ENCODE measurements at places on chromosomes 2 and 18.

DNA sequence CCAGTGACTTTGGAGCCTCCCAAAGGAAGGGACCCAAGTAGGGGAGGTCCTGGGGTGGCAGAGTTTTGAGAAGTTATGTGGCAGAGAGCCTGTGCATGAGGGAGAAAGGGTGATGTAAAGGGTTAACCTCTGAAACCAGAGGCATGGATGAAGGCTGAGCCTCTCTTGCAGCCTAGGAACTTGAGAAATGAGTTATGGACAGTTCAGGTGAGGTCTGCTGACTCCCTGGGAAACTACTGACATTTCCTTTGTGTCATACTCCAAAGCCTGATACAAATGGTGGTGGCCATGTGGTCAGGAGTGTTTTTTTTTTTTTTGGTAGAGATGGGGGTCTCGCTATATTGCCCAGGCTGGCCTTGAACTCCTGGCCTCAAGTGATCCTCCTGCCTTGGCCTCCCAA is 12.4 kb upstream of the GNLY start:
- DNase-seq = no peak

GRCh38 chr2:101355401-101356054 is 31.8 kb downstream of the CREG2 start:
- DNase-seq = no peak

GRCh38 chr2:62089658-62090057 is 106.3 kb upstream of the B3GNT2 start:
- no peak for DNase-seq

DNA sequence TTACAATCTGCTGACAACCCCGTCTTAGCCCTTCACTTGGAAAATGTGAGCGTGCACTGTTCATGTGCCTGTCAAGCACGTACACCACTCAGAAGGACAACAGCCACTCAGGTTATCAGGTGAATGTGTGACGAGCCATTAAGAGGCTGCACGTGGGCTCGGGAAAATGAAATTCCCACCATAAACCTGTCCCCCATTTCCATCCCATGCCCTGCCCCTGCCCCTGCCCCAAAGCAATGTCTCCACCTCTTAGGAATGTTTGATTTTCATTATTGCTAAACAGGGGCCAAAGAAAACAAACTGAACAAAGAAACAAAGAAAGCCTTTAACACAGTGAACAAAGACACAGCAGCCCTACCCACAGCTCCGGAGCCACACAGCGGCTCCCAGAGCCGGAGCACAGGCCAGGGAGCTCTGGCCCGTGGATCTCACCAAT is 90.5 kb downstream of the TMEM18 start:
- DNase-seq = no peak

DNA sequence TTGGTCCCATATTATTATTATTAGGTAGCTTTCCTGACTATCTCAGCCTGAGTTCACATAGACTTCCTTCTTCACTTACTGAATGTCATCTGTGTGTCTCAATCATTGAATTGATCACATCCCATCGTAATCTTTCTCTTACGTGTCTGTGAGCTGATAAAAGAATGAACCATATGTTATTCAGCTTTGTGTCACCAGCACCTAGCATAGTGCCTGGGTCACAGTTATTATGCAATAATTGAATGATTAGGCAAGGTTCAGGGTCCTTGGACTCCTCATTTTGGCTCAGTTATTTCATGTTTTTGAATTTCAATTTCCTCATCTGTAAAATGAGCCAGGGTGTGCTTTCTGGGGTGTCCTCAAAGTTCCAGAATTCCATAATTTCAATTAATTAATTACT is 107.2 kb downstream of the ZEB2 start:
- DNase-seq = peak; percentile 18

GRCh38 chr2:79887747-79888374 is 375.0 kb downstream of the CTNNA2 start:
- DNase-seq = peak; percentile 25

- DNase-seq = no peak
Measured at GRCh38 chr2:688504-689076, 11.4 kb upstream of the TMEM18 start.

DNA sequence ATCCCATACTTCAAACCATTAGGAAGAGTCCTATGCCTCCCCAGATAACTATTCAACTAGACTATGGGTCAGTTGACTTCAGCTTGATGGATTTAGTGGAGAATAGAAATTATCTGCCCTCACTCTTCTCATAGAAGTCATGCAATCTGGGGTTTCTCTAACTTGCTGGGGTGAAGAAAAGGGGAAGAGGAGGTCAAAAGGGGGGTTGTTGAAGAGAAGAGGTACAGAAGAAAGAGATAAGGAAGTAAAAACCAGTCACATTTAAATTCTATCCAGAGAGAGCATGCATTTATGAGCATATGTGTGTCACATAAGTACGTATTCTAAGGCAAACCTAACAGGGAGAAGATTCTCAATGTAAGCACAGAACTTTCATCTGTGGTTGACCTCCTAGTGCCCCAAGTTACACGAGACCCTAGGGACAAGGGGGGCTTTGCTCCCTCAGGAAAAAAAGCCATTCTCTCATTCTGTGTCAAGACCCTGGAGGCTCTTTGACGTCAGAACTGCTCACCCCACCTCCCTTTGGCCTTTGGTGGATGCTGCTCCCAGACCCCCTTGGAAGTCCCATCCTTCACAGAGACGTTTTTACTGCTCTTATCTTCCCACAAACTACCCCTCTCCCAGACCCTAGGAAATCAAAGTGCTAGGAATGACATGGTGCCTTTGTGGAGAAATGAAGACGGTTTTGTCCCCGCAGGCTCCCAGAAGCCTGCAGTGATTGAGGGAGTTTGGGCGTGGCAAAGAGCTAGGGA is 236.8 kb upstream of the TNP1 start:
- DNase-seq = no peak

DNA sequence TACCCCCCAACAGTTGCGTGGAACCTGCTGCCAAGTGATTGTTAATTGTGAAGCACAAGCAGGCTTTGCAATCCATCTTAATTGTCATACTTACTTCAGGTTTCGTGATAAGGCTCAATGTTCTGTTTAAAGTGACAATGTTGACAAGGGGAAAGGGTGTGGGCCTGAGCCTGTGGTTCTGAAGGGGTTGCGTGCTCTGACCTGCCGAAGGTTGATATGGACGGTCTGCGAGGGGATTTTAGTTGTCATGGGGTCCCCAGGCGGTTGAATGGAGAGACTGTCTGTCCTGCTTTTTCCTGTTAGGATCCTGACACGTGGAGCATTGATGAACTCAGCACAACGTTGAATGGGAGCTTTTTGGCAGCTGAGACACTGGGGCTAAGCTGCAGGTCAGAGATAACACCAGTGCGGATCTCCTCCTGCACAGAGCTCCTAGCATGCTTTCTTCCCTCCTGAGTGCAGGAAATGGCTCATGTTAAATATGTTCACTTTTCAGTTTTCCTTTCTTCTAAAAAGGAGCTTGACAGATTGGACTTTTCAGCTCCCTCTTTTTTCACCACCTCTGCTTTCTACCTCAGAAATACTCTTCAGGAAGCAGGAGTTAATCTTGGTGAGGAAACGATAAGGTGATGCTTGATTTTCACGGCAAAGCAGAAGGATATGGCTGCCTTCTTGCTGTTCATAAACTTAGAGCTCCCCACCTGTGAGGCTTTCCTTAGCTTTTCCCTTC is 62.9 kb upstream of the ZEB2 start:
- DNase-seq = no peak

DNA sequence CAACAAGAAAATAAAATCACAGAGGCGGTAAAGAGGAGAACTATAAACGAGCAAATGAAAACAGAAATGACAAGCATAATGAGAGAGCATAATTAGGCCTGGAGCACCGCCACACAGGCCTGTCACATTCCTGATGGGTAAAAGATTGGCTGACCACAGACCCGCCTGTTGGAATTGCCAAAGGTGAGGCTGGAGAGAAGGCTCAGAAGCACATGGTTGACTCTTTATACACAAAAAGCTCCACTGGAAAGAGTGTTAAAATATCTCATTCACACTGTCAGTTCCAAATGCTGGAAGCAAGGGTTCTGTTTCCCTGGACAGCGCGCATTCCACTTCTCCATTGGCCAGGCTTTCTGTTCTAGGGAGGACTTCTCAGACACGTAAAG is 5.9 kb upstream of the LGALSL start:
- no peak for DNase-seq

- DNase-seq = no peak
Measured at GRCh38 chr2:221407765-221408164, 164.3 kb downstream of the EPHA4 start.

DNA sequence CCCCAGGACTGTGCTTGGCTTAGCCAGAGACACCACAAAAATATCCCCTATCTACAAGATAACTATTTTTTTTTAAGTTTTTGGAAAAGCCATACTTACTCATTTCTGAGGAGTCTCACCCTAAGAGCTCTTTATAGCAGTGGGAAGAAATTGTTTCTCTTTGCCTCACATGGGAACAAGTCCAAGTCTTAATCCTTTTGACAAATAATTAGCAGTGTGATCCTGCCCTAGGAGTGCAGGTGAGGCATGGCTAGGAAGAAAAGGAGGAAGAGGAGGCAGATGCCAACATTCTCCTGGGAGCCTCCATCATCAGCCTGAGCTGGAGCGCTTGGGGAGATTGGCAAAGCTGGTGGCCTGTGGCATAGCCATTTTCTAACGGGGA is 115.6 kb downstream of the STPG4 start:
- no peak for DNase-seq

- DNase-seq = no peak
Measured at GRCh38 chr18:13453714-13454113, 235.2 kb downstream of the LDLRAD4 start.

DNA sequence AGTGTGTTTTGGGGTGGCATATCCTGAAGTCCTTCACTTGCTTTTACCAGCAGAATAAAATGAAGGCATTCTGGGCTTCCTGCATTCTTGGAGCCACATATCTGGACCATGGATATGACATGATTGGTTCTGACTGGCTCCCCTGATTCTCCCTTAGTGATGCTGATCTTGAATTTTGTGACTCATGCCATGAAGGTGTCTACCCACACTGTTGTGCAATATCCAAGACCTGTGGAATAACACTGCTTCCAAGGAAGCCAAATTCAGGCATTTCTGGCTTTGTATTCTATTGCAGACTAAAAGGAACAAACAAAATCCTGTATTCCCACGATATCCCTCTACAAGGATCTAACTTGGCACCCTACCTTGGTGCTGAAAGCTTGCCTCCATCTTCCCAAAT is 125.8 kb downstream of the LYPD6B start:
- DNase-seq = no peak

- no peak for DNase-seq
Measured at GRCh38 chr2:101405351-101405899, 18.1 kb upstream of the CREG2 start.

DNA sequence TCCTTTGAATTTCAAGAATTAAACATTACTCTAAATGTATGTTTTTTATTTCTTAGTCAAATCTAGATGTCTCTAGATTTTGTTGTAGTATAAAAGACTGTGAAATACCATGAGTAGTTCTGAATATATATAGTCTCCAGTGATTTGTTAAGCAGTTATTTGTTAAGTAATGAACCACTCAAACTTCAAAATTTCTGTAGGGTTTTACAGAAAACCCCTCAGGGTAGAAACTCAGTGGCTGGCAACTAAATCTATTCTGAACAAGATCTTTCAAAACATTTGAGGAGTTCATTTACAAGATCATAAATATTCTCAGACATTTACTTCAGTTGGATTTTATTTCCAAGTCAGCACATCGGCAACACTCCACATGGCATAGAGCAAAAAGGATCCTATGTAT is 35.8 kb upstream of the ACSL3 start:
- no peak for DNase-seq

- no peak for DNase-seq
Measured at GRCh38 chr2:38407111-38407682, 30.1 kb upstream of the ATL2 start.

DNA sequence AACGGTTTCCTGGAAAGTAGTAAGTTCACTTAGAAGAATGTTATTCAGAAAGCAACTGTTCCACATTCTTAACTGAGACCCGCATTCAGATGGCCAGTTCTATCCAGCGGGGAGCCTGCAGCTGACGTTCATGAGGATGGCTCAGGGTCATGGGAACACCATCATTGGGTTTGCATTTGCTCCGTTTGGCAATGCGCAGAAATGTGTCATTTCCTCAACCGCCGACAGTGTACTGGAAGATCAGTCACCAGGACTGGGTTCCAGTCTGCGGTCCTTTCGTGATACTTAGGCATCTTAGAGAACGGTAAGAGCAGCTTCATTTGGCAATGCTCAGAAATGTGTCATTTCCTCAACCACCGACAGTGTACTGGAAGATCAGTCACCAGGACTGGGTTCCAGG is 104.0 kb downstream of the DNER start:
- peak; percentile 99 for DNase-seq

DNA sequence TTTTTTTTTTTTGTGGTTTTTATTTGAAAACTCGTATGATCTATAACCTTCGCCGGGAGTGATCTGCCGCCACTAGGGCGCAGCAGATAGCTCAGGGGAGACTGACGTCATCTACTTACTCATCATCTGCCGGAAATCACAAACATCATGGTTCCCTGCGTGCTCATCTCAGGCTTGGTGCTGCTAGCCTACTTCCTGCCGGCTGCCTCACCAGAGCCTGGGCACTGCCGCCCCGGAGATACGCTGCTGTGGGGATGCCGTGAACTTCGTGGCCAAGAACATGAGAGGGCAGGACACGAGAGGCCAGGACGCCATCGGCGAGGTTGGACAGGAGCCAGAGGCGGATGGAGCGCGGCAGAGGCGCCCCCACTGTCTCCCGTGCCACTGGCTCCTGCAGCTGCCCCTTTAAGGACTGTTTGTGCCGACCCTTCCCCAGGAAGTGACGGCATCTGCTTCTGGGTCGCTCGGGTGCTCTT is 68.8 kb downstream of the DOK6 start:
- DNase-seq = no peak

DNA sequence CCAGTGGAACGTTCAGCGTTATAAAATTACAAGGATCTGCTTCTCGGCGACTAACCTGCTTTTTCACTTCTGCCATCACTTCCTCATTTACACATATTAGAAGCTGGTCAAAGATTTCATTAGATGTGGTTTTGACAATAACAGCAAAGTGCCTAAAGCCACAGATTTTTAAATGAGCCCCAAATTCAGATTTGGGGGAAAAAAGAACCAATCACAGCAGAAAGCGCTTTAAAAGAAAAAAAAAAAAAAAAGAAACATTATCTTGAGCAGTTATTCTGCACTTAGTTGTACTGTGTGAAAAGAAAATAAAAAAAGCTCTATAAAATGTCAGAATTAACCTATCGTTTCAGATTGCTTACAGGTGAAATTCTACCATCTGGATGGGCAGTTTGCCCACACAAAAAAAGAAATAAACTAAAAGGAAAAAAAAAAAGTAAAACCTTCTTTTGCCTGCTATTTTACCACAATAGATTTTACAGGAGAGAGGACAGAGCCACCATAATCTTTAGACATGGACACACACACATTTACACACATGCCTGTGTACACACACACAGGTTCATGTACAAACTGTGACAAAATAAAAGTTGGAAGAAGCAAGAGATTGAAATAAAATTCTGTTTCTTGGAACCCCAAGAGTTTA is 167.2 kb downstream of the TCF4 start:
- no peak for DNase-seq

DNA sequence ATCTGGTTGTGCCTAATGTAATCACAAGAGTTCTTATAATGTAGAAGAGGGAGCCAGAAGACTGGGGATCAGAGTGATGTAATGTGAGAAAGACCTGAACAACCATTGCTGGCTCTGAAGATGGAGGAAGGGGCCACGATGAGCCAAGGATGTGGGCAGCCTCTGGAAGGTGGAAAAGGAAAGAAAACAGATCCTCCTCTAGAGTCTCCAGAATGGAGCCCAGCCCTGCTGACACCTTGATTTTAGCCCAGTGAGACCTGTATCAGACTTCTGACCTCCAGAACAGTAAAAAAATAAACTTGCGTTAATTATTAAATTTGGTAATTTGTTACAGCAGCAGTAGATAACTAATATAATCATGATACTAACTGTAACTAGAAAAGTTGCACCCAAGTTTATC is 3.1 kb downstream of the RBKS start:
- no peak for DNase-seq

GRCh38 chr2:9599430-9599829 is 31.4 kb downstream of the YWHAQ start:
- DNase-seq = no peak
